ENCODE measurements at places on chromosomes 16 and 17. TPM values are rescaled to one million over a fixed set of nuclear protein-coding genes. Genes with fewer than 3 reads are reported as not detected.

DNA sequence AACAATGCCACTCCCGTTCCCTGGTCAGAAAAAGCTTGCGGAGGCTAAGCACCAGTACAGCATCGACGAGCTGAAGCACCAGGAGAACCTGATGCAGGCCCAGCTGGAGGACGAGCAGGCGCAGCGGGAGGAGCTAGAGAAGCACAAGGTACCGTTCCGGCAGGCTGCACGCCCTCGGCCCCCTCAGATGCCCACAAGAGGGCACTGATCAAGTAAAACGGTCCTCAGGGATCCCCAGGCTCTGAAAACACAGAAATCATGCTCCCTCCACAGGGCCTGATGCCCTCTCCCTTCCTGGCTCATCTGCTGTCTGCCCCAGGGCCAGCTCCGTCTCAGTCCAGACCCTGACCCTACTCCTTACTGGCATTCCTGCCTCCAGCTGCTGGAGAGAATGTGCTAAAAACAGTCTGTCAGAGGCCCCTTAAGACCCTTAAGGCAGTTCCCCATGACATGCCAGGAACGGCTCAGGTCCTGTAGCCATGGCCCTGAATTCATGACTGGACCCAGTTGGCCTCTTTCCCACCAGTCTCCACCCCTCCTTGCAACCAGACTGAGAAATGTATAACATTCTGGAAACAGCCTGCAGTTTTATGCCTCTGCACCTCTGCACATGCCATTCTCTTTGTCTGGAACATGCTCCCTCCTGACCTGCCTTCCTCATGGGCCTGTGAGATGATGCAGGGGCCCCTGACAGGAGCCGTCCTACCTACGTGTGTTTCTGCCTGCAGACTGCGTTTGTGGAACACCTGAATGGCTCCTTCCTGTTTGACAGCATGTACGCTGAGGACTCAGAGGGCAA lies 21.8 kb downstream of the DRC3 start:
- DNase-seq = no peak

DNA sequence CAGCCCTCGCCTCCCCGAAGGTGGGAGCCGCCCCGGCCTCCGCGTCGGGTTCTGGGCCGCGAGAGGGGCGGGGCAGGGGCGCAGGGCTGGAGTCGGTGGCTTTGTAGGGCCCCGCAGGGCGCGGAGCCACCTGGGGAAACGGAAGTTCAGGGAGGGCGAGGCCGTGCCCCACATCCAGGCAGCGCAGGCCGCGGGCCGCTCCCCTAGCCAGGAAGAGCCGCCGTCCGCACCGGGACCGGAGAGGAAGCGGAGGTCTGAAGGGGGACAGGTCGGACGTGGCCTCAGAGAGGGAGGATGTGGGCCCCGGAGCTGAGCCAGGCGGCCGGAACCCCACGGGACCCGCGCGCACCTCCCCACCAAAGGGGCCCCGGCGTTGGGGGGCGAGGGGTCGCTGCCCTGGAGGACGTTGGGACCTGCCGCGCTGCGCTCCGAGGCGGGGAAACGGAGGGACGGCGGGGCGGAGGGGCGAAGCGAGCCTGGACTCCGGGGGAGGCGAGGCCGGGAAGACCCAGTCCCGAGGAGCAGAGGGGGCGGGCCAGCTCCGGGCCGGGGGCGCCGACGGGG lies 482 bp upstream of the SLC16A3 start:
- DNase-seq = no peak

Gene USH1G
- not detected for total RNA-seq

DNA sequence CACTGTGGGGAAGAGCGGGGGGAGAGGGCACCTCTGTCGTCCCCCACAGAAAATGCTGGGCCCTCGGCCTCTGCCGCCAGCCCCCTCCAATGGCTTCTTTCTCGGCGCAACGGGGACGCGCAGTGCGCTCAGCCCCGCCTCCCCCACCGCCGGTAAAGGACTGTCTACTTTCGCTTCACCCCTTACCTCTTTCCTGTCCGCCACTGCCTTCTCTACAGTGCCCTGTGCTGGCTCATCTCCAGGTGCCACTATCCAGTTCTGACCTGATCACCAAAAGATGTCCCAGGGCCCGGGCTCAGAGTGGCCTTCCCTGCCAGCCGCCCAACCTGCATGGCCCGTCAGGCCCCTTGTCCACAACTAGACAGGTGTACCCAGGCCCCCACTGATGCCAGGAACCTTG lies 7.3 kb downstream of the ENDOV start:
- DNase-seq = no peak

DNA sequence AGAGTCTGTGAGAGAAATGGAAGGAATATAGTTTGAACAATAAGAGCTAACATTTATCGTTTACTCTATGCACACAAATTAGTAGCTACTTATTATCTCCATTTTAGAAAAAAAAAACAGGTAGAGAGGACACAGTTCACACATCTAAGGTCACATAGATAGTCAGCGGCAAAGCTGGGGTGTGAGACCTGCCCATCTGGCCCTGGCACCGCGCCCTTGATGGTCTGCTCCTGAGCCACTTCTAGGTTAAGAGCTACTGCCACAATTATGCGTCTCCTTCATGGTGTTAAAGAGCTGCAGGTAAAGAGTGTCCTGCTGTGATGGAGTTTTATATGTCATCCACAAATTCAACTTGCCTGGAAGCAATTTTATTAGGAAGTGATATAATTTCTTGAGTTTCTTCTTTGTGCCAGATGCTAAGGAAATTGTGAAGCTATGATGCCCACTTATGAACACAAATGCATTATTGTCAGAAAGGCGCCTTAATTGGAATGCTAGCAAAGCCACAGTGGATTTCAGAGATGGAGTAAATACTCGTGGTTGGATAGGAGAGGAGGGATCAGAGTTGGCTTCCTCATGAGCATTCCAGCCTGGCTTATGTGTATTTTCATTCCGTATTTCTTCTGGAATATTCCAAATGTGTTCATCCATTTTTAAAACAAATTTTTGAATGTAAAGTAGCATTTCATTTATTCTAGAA lies 21.3 kb upstream of the MFSD6L start:
- DNase-seq = no peak

DNA sequence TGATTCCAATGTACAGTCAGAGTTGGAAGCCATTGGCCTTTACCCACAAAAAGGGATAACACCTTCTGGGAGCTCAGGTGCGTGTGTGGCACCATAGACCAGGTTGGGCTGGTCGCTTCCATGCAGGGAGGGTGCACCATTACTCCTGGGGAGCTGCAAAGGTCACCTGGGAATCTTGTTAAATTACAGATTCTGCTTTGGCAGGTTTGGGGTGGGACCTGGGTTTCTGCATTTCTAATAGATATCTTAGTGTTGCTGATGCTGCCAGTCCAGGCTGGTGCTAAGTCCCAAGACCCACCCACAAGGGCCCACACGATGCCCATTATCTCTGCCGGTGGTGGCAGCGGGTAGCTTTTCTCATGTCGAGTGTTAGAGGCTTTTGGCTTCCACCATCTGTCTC lies 148.3 kb upstream of the CACNG5 start:
- DNase-seq = no peak

GRCh38 chr17:29061036-29061435 lies 18.1 kb downstream of the PIPOX start:
- no peak for DNase-seq

Gene SLC13A5
- not detected for total RNA-seq

- no peak for DNase-seq
Measured at GRCh38 chr16:60907645-60908044, 1128.6 kb downstream of the CDH8 start.

Gene ODAD4
- total RNA-seq = 0.13 TPM

Gene CASKIN1
- 0.04 TPM for total RNA-seq
